Stimulated activated CD8-positive, alpha-beta memory T cell treated with anti-CD3 and anti-CD28 coated beads, Interleukin-7, amount 100 ng/mL, for 1 hour (primary cell): ENCODE measurements at places on chromosomes 4 and X.

- DNase-seq = no peak
These were observed 74.4 kb upstream of the NAP1L2 start for GRCh38 chrX:73289039-73289438.

DNA sequence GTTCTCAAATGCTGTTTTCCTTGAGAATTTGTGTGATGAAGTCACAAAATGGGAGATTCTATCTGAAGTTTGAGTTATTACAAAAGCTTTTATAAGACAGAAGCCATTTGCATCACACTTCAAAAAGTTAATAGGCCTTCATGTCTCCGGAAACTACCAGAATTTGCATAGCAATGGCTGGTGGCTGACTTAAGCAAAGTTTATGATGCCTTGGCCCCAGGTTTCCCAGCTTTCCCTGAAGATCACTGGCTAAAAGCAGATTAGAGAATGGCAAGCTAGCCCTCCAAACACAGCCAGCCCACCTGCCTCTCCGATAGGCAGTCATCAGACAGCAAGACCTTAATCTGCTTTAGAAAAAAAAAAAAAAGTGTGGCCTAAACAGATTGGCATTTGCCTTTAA, 197.8 kb downstream of the HS3ST1 start:
- no peak for DNase-seq

- no peak for DNase-seq
These were observed 250.0 kb downstream of the ENOX2 start for GRCh38 chrX:130652824-130653578.

GRCh38 chr4:81836716-81837115, 365.0 kb upstream of the RASGEF1B start:
- no peak for DNase-seq

DNA sequence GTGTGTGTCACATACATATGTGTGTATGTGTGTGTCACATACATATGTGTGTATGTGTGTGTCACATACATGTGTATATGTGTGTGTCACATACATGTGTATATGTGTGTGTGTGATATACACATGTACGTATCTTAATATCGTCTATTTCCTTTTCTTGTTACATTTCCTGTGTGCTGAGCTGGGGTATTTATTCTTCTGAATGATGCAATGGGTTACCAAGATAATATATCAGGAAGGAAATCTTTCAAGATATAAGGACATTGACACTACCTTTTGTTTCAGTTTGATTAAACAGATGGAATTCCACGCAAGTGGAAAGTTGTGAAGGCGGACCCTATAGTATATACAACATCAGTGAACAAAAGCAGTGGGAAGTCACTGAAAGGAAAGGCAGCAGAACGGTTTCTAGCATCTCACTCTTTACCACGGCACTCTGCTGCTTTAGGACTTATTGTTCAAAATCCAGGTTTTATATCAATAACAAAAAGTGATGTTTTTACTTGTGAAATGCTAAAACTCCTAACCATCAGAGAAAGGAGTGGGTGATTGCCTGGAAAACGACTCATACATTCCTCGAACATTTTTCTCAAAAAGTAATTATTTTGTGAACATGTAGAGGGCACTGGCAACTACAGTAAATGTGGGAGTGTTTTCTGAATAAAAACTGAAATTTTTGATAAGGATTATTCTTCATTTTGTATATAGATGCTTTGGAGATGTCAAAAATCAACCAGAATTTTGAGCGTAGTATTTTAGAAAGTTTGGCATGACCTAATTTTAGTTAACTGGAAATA, 43.1 kb upstream of the IL21 start:
- no peak for DNase-seq

GRCh38 chr4:113385281-113385899, 335.9 kb downstream of the ANK2 start:
- no peak for DNase-seq

- DNase-seq = no peak
These were observed 2.7 kb downstream of the MAGEA1 start for GRCh38 chrX:153181822-153182221.

DNA sequence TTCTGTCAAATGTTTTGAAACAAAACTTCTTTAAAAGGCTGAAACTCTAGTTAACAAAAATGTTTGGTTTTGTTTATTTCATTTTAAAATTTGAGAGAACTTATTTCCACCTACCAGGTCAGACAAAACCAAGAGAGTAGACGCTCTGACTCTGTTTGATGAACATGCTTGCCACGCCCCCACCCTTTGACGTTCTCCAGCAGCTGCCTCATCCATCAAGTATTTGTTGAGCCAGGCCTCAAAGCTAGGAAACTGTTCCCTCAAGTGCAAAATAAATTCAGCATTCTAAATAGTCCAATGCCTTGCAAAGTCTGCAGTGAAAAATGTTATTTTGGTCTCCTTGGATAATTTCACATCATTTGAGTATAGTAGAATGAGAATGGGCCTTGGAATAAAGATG, 121.6 kb downstream of the GUCY2F start:
- no peak for DNase-seq

- DNase-seq = no peak
These were observed 54.0 kb downstream of the ADRA2C start for GRCh38 chr4:3820016-3820805.

GRCh38 chr4:75169427-75169826, 236.5 kb downstream of the PARM1 start:
- DNase-seq = no peak

GRCh38 chrX:37638047-37638446, 47.5 kb upstream of the XK start:
- no peak for DNase-seq

DNA sequence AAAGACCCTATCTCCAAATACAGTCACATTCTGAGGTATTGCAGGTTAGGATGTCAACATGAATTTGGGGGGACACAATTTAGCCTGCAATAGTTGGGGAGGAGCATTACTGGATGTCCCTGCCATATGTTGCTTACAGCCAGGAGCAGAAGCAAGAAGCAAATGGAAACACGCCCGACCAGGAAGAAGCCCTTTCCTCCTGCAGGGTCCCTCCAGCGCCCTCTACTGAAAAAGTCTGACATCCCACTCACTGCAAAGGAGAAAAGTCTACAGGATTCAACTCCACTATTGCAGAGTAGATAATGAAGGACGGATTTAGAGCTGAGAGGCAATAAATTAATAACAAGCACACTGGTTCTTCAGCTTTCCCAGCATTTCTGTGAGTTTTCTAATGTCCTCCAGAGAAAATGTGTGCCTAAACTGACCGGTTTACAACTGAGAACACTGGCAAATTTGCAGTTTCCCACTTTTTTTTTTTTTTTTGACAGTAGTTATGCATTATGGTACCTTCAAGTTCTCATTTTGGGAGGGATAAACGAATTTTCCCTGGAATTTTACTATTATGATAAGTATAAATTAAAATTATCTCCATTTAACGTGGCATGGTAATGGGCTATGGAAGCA, 31.7 kb downstream of the COQ2 start:
- peak; percentile 26 for DNase-seq

- DNase-seq = no peak
These were observed 214.8 kb downstream of the SPCS3 start for GRCh38 chr4:176534566-176534965.

DNA sequence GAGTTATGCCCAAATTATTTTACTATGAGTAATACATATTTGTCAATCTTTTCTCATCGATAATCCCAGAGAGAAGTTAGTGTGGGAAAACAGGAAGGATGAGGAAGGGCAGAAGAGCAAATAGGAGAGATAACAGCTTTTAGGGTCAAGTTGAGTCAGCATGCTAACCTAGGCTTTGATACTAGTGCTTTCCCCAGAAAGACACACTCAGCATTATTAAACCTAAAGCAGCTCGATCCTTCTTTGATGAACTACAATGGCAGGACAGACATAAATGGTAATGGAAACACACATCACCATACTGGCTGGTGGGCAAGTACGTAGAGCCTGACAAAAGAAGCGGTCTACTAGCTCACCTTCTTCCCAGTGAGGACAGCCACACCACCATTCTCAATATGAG, 20.5 kb downstream of the AIFM1 start:
- DNase-seq = no peak

- DNase-seq = no peak
These were observed 242.5 kb upstream of the VCX3A start for GRCh38 chrX:6777238-6778002.

DNA sequence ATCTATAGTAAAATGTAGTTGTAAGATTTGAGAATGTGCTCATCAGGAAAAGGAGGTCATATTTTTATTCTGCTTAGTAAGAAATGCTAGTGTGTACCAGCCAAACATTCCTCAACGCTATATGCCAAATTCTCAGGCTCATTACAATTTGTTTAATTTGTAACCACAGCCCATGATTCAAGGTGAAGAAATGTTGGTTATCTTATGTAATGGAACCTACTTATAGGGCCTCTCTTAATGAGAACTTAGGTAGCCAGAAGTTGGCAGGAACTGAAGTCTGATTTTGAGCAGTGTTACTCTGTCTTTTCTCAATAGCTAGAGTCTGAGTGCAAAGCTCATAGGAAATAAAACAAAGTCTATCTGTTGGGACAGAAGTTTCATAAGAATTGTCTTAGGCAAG, 595.0 kb downstream of the GLUD2 start:
- DNase-seq = no peak

- no peak for DNase-seq
These were observed 94.3 kb downstream of the GPRIN3 start for GRCh38 chr4:89213382-89213701.

GRCh38 chr4:121187206-121187605, 23.1 kb upstream of the TNIP3 start:
- no peak for DNase-seq

GRCh38 chrX:119996600-119997524, 53.3 kb upstream of the NKAP start:
- no peak for DNase-seq

DNA sequence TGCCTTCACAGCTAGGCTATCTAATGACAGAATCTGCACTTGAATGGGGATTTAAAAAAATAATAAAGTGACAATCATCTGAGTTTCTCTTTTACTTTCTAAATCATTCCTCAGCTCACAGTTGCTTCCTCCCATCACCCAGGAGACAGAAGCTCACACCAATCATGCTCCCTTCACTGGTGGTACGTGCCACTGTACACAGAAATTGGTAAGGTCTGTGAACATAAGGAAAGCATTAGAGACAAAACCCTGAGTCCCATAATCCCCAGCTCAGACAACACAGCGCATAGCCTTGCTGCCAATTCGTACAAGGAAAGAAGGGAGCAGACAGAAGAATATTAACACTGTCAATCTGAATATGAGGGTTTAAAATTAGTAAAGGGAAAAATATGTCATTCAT, 133.1 kb downstream of the IDS start:
- DNase-seq = no peak

DNA sequence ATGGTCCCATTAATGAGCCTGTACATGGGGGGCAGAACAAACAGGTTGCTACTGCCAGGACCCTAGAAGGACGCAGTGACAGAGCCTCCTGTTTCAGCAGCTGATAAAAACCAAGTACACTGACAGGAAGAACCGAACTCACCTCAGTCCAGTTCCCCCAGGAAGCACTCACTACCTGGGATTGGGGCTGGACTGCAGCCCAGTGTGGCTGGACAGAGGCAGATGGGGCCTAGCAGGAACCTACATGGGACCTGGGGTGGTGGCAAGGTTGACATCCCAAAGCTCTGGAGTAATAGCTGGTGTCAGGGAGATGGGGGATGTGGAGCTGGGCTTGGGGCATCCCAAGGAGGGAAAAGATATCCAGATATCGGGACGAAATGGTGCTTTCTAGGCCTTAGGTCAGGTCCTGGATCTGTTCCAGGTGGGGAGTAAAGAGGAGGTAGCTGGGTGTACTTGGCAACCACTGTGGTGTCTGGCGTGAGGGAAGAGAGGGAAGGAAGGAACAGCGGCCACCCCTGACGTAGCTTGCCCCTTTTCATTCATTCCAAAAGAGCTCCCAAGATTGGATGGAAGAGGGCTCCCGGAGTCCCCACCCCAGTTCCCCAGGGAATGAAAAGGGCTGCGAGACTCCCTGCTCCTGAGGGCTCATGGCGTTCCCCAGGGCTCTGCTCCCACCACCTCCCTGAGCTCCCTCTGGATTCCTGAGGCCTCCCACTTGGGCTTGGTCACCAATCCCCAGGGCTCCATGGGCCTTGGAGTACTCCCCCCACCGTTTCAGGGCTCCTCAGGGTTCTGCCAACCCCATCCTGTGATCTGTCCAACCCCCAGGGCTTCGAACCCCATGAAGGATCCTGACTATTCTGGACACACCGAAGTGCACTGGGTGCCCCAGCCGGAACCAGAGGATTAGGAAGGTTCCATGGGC, 4.5 kb downstream of the EMD start:
- no peak for DNase-seq

GRCh38 chr4:146282657-146283056, 68.3 kb downstream of the REELD1 start:
- DNase-seq = no peak

DNA sequence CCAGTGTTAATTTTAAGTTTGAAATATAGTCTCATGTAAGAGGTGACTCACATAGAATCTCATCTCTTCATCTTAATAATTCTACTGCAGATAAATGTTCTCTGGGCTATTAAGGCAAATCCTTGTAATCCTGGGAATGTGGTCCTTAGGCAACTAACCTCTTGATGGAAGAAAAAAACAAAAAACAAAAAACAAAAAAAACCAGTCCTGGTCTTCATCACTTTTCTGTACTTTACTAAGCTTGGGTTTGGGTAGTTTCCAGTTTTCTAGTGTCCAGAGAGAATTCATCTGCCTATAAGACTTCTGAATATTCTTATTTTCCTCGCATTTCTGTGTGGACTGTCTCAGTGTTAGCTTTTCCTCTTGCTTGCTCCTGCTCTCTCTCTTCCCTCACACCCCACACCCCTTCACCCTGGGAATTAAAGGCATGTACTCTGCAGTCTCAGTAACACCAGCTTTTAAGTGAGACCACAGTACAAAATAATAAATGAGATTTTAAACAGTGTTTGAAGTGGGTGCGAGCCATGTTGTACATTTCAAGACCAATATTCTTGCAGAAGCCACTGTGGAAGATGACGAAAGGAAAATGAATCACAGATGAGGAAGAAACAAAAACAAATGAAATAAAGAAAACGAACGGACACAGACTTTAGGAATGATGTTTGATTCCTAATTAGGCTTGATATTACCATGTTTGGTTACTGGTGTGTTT, 51.7 kb downstream of the HAND2 start:
- DNase-seq = no peak

DNA sequence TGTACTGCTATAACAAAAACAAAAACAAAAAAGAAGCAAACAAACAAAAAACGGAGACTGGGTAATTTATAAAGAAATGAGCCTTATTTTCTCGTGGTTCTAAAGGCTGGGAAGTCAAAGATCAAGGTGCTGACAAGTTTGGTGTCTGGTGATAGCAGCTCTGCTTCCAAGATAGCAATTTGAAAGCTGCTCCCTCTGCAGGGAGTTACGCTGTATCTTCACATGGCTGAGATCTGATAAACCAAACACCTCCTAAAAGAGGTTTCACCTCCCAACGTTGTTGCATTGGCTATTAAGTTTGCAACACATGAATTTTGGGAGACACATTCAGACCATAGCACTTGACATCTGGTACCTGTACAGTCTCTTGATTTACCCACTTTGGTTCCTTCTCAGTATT, 854.2 kb downstream of the CENPC start:
- DNase-seq = no peak

GRCh38 chr4:185254434-185254833, 45.0 kb downstream of the SNX25 start:
- no peak for DNase-seq

- no peak for DNase-seq
These were observed 98.5 kb downstream of the ADGRA3 start for GRCh38 chr4:22417408-22417807.

GRCh38 chr4:111905511-111905910, 239.7 kb upstream of the FAM241A start:
- DNase-seq = no peak
